Caudate nucleus (tissue), 63 donors: ENCODE measurements at places on chromosomes 3 and 15.

- DNase-seq: no peak
Observed at GRCh38 chr3:126459763-126460127, 15.9 kb downstream of the ZXDC start.

DNA sequence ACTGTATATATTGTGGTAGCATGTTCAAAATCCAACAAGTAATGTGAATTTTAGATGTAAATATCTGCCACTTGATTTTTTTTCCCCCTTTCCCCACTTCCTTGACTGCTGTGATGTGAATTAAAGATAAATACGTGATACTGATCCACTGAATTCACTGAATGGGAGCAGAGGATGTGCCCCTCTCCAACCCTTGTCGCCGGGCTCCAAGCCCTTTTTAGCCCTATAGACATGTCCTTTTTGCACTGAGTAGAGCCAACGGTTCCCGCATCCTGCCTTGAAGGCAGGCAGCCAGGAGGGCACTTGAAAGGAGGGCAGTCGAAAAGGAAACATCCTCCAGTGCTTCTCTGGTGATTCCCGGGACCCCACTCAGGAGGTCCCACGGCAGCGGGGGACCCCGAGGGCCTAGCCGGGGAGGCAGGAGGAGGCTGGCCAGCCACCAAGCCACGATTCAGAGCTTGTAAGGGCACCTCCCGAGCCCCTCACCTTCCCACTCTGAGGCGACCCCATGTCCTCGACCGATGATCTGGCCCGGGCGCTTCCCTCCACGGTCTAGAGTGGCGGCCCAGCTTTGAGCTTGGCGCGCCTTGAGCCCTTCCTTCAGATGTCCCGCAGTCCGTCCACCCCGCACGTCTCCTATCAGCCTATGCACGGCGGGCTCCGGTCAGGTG is 901 bp upstream of the MANF start:
- no peak for DNase-seq

GRCh38 chr3:107524841-107525643 is 2.3 kb downstream of the BBX start:
- DNase-seq: peak; percentile 19

DNA sequence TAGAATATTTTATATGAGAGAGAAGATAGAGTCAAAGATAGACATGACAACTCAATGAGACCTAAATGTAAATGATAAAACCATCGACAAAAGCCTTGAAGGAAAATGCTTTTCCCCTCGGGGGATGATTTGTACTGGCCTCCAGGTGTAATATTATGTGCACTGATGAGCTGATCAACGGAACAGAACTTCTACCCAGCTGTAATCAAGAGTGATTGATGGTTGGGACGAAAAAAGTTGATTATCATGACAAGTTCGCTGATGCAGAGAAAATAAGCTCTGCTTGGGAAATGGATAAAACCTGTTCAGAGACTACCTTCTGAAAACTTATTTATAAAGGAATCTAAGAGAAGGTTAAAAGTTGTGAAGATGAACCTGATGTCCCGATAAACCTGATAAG is 210.7 kb downstream of the ZNF385D start:
- no peak for DNase-seq

GRCh38 chr15:84940399-84940798 is 41.3 kb upstream of the PDE8A start:
- no peak for DNase-seq

- DNase-seq: no peak
Observed at GRCh38 chr3:60215946-60216345, 1035.3 kb downstream of the FHIT start.

- DNase-seq: no peak
Observed at GRCh38 chr15:67002368-67002767, 63.0 kb upstream of the SMAD3 start.

- DNase-seq: no peak
Observed at GRCh38 chr3:81788610-81789009, 27.2 kb upstream of the GBE1 start.

- no peak for DNase-seq
Observed at GRCh38 chr15:48617619-48618018, 27.9 kb downstream of the FBN1 start.

DNA sequence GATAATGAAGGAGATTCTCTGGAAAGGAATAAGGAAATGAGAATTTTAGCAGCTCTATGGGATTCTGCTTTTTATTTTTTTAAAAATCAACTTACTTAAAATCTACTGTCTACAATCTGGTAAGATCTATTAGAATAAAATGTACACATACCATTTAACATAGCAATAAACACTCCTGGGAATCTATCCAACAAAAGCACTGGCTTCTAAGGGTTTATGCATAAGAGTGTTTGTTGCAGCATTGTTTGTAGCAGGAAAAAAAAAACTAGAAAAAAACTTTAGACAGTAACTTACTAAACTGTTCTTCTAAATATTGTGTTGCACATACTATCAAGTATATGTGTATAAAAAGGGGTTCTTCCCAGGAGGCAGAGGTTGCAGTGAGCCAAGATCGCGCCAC is 15.7 kb upstream of the RBP1 start:
- DNase-seq: no peak
